Astrocyte of the spinal cord (primary cell): ENCODE measurements at places on chromosomes 11 and 22.

DNA sequence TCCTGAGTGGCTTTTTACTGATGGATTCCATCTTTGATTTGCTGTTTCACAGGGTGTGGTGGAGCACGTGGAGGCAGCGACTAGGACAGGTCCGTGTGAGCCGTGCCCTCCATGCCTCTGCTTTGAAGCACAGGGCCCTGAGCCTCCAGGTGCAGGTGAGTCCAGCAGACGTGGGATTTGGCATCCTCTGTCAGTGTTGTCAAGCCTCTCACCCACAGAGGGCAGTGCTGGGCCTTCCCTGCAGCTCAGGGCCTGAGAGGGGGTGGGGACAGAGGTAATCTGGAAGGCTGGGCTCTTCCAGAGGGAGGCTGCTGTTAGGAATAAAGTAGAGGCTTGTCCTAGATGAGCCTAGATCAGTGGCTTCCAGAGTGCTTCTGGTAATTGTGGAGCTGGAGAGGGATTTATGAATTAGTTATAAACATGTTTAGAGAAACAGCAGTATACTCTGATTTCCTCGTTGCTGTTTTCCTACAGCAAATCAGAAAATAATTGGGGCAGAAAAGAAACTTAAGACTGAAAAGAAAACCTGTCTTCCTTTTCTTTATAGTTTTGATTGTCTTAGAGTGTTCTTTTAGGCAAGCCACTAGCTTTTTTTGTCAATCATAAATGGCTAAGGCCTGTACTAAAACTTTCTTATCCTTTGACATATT is 65.0 kb downstream of the SFI1 start:
- DNase-seq = peak; percentile 79

GRCh38 chr11:113634940-113635575 is 71.0 kb downstream of the TMPRSS5 start:
- no peak for DNase-seq

- peak; percentile 39 for DNase-seq
Observed at GRCh38 chr11:93225662-93226061, 27.9 kb upstream of the SLC36A4 start.

DNA sequence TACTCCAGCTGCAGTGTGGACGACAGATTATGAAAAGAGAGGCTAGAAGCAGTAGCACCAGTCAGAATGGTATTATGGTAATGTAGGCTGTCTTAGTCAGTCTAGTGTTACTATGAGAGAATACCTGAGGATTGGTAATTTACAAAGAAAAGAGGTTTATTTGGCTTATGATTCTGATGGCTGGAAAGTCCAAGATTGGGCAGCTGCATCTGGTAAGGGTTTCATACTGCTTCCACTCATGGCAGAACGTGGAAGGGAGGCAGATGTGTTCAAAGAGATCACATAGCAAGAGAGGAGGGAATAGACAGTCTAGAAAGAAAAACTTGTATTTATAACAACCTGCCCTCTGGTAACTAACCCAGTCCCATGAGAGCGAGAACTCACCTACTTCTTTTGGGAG is 77.3 kb upstream of the NAV2 start:
- DNase-seq = no peak

DNA sequence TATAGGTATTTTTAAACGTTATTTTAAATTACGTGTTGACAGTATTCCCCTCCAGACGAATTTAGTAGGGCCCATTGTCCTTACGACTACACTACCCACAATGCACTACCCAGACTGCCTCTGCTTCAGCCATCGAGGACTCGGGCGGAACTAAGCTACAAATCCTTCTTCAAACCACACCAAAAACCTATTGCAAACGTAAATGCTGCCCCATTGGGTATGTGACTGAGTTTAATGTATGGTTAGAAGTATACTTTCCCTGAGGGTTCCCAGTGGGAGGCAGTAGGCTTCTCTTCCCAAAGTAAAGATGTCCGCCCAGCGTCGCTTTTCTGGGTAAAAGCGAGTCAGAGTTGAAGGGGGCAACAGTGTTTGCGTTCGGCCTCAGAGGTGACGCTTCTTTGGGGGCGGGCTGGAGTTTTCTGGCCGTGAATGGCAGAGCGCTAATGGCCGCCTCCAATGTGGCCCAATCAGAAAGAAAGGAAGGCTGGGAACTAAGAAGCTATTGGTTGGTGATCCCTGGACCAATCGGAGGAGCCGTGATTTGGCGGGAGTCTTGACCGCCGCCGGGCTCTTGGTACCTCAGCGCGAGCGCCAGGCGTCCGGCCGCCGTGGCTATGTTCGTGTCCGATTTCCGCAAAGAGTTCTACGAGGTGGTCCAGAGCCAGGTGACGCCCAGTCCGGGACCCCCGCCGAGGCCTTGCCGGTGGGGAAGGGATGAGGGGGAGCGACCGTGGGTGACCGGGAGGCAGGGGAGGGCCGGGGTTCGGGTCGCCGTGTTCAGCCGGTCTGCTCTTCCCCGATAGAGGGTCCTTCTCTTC is at the start of gene CDC45:
TSS of gene CDC45 (plus strand) at position 566 of the 818 bp plus-strand sequence. CDS start at position 615, 49 bp downstream.
- peak; percentile 99 for DNase-seq
